Stimulated activated CD4-positive, alpha-beta T cell treated with anti-CD3 and anti-CD28 coated beads, TNF-alpha, amount 100 ng/mL, for 1 hour (primary cell): ENCODE measurements at places on chromosomes 4 and X.

DNA sequence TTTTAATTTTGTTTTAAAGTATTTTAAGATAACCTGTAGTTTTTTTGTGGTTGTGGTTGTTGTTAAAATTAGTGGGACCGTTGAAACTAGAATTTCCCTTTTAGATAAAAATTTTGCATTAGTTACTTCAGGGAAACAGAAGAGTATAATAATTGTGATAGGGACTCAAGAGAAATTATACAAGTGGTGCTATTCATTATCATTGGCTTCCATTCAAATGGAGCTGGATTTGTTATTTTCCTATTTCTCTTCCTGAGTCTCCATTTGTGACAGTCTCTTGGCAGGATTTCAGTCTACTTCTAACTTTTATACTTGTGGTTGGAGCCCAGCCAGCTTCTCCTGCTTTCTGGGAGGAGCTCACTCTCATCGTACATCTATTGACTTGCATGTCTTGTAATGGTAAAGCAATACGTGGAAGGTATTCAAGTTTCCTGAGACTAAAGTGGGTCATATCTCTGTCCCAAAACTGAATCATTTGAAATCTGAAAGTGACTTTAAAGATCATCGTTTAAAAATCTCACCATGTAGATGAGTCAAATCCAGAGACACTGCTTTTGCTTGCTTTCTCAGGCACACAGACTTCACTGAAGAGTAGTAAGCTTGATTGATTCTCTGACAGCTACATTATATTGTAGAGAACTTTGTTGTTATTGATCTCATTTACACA is 155.8 kb downstream of the RPA4 start:
- no peak for DNase-seq

- no peak for DNase-seq
Measured at GRCh38 chr4:60683357-60683756, 516.8 kb upstream of the ADGRL3 start.

DNA sequence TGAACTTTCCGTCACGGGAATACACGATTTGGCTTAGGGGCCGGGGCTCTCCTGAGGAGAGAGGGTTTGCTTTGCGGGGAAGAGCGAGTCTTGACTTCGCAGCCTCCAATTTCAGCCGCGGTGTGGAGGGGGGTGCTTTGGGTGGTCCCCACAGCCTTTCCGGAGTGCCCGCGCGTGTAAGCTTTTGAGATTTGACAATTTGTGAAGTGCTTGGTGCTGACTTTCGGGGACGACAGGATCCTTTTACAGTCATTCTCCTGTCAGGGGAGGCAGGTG is 355 bp downstream of the SCML1 start:
- no peak for DNase-seq

DNA sequence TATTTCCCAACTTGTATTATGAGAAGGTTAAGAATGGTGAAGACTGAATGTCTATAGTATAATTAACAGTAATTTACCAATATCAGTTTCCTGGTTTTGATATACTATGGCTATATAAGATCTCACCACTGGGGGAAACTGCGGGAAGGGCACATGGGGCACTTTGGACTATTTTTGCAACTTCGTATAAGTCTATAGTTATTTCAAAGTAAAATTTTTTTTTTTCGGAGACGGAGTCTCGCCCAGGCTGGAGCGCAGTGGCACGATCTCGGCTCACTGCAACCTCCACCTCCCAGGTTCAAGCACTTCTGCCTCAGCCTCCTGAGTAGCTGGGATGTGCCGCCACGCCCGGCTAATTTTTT is 46.1 kb downstream of the CXorf58 start:
- DNase-seq, result no peak

DNA sequence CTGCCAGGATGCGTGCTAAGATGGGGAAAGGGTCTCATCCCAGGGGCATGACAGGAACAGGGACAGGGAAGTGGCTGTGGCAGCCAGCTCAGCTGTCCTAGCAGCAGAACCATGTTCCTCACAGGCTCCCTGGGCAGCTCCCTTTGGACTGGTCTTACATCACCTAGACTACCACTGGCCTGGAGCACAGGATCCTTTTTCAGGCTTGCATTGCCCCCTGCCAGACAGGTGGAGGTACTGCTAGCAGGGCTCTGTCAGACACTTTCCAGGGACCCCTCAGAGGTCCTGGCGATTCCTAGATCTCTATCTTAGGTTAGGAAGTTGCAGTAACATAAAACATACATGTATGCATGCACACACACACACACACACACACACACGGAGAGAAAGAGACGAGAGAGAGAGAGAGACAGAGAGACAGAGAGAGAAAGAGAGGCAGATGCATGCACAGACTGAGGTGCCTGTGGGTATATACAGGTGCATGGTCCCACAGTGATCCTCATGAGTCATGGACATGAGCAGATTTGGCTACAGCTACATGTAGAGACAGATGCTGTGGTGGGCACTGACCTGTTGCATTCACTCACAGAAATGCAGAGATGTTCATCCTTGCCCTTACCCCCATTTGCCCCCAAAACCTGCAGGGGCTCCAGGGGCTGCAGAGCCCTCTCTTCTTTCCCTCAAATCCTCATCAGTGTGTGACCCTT is 63.6 kb downstream of the STARD8 start:
- DNase-seq, result no peak

- DNase-seq, result no peak
Measured at GRCh38 chr4:75698162-75698962, 25.2 kb upstream of the G3BP2 start.

DNA sequence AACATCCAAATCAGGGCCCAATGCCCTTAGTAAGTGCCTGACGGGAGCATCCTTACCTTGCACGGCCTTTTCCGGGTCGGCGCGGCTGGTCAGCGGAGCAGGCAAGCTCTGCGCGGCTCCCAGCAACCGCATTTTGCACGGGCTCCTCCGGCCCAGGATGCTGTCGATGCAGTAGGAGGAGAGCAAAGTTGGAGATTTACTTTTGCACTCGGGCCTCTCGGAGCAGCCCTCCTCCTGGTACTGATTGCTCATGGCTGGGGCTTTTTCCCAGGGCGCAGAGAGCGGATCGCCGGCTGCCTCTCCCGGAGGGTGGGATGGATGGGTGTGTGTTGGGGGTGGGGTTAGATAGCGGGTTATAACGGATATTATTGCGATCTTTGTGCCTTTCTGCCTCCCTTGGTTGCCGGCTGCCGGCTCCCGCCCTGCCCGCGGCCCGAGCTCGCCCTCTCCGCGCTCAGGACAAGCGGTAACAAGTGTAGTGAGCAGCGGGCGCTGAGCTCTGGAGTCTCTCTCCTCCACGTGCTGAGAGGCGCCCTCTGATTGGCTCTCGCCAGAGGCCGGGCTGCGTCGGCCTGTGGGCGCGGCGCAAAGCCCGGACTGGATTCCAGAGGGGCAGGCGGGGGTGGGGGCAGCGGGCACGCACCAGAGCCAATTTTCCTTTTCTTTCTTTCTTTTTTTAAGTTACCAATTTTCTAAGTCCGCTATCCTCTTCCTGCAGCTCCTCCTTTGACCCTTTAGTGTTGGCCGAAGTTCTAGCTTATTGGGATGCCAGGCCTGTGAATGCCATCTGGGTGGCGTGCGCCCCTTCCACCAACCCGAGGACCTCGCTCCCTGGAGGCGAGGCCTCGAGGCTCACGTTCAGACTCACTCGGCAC is at the start of gene ARX:
ARX (minus strand) TSS at position 480 of the 875 bp plus-strand sequence; CDS start at position 252, 228 bp downstream.
- DNase-seq, result no peak

GRCh38 chr4:118942465-118942864 is 53.8 kb downstream of the SYNPO2 start:
- no peak for DNase-seq

DNA sequence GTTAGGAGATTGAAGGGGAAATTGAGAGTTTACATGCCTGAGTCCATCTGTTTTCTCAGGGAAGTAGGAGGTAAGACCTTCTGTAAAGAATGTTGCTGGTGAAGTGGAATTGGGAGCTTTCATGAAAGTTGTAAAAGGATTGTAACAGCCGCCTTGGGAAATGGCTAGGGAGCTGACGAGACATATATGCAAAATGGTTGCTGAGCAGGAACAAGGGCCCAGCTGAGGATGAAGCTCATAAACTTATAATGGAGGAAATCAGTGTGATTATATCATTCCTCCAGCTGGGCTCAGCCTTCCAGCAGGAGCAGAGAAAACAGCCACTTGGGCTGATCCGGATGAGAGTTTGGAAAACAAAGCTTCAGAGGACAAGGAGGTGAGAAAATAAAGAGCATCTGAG is 208.7 kb downstream of the MAPK10 start:
- no peak for DNase-seq

DNA sequence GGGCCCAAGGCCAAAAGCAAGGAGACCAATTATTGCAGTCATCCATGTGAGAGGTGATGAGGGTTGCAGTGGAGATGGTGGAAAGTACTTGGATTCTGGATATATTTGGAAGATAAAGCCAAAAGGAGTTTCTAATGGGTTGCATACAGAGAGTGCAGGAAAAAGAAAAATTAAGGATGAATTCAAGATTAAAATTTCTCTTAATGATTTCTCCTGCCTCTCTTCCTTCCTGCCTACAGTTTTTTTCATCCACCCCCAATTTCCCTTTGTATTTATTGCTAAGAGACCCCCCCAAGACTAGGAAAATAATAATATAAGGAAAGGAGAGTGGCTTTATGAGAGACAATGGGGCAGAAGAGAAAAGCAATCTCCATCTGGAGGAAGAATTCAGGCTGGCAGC is 8.6 kb upstream of the FGF5 start:
- DNase-seq, result no peak

- DNase-seq, result no peak
Measured at GRCh38 chr4:103306870-103307375, 108.8 kb upstream of the CENPE start.

DNA sequence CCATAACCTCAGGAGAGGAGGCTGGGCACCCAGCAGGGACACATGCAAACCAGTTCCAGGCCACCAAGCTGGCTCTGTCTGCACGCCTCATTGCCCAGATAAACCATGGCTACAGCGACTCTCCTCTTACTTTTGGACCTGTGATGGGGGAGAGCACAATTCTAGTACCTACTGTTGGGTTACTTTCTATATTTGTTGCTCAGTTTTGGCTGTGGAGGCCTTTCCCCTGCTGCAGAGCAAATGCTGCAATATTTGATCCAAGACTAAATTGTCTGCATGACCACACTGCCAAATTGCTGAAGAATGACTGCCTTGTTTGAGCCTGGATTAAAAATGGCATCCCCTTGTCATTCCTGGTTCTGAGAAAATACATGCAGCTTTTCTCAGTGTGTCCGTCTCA is 253.5 kb downstream of the ARHGAP10 start:
- no peak for DNase-seq

GRCh38 chr4:161182913-161183312 is 980.9 kb downstream of the FSTL5 start:
- no peak for DNase-seq

DNA sequence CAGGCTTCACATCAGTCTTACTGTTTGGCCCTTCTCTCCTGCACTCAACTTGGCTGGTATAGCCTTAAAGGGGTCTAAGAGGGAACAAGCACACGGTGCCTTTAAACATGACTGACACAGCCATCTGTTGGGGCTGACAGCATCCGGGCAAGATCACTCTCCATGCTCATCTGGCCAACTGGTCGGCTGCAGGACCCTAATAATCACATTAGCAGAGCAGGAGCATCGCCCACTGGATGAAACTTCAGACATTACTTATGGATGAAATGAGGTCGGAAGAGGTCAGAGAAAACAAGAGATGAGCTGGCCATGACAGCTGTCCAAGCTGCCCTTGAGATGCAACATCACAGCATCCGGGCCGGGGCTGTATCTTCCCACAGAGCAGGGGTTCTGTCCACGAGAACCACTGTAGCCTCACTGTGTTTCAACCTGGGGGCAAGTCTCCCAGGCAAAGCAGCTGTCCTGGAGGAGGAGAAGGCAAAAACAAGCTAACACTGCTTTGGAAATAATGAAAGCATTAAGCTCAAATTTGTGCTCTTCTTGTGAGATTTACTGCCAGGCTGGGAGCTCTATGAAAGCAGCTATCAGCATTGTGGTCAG is 94.4 kb upstream of the TTC29 start:
- no peak for DNase-seq

DNA sequence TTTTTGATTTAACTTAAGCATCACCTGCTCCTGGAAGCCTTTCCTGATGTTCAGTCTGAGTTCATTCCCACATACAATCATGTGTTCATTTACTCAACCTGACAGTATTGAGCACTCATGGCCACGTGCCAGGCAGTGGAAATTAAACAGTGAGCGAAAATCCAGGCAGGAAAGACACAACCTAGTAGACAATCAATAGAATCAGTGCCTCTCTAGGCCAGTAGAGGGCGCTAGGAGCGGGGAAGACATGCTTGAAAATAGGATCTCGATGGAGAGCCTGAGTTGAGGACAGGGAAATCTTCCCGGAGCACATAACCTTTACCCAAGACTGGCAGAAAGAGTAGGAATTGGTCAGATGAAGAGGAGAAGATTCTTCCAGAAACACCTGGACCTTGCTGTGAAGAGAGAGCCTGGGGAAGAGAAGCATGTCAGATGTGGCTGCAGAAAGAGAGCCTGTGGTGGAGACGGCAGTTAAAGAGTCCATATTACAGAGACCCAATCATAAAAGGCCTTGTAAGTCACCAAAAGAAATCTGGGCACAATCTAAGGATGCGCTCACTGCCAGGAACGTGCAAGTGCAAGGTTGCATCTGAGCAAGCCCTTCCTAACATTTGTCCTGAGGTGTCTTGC is 103.5 kb downstream of the LDB2 start:
- no peak for DNase-seq

GRCh38 chr4:159086606-159087005 is 16.3 kb upstream of the RAPGEF2 start:
- no peak for DNase-seq

GRCh38 chr4:148226341-148226740 is 215.9 kb downstream of the NR3C2 start:
- no peak for DNase-seq

DNA sequence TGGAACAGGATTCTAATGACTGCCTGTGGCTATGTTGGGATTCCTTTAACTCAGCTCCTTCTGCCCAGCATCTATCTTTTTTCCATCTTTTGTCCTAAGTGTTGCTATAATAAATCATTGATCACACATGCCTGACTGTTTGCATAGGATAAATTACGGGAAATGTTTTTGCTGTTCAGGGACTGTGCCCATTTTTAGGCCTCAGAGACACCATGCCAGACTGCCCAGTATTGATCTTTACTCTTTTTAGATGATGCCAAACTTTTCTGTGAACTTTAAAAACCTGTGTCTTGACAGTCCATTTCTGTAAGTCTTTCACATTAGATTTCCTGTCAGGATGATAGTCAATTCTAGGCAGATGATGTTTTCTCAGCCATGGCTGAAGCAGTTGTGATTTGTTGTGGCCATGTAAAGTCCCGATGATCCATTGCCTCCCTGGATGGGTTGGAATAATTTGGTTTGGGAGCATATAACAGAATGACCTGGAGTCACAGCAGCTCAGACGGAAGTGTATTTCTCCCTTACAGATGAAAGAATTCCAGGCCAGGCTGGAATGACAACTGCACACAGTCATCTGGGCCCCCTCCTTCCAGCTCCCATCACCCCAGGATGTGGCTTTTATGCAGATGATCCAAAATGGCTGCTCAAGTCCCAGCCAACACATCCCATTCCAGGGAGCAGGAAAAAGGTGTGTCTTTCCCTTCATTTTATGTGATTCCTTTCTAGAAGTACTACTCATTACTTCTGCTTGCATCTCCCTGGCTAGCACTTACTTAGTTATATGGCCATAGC is 3.4 kb downstream of the HTT-AS start:
- DNase-seq, result no peak

- DNase-seq, result no peak
Measured at GRCh38 chr4:48974979-48975640, 11.0 kb upstream of the CWH43 start.

- no peak for DNase-seq
Measured at GRCh38 chr4:2831611-2832308, 11.9 kb upstream of the ADD1 start.
